Gastroesophageal sphincter (tissue), 4 donors: ENCODE measurements at places on chromosomes 12 and 14. TPM values are rescaled to one million over a fixed set of nuclear protein-coding genes. Genes with fewer than 3 reads are reported as not detected.

The CMA1 gene
- not detected for total RNA-seq

The KRT72 gene
- not detected for total RNA-seq

The PRKD1 gene
- total RNA-seq, result 14.3 TPM

The KERA gene
- not detected for total RNA-seq
